Tibial artery (tissue), 4 donors: ENCODE measurements at places on chromosomes 11 and 22.

DNA sequence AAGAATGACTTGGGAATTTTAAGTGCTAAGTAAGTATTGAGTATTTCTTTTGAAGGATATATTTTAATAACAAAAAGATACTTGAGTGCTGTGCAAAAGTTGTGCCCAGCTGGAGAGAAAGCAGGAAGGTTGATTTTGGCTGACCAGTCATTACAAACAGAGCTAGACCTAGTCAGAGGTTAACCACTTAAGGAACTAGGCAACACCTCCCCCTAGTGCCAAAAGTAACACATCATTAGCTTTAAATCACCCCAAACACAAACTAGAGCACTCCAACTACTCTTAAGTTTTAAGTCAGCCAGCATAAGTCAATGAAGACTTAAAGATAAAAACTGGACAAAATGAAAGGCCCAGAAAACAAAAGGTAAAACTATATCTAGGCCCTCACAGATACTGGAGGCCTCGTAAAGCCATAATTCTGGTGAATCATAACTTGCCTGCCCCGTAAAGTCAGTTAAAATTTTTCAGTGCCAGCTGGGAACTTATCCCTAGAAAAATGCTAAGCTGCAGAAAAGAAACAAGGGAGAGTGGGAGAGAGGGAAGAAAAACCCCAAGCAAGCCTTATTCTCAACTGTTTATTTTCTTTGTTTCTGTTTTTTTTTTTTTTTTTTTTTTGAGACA is 4.6 kb downstream of the TMEM9B start:
- DNase-seq, result no peak

DNA sequence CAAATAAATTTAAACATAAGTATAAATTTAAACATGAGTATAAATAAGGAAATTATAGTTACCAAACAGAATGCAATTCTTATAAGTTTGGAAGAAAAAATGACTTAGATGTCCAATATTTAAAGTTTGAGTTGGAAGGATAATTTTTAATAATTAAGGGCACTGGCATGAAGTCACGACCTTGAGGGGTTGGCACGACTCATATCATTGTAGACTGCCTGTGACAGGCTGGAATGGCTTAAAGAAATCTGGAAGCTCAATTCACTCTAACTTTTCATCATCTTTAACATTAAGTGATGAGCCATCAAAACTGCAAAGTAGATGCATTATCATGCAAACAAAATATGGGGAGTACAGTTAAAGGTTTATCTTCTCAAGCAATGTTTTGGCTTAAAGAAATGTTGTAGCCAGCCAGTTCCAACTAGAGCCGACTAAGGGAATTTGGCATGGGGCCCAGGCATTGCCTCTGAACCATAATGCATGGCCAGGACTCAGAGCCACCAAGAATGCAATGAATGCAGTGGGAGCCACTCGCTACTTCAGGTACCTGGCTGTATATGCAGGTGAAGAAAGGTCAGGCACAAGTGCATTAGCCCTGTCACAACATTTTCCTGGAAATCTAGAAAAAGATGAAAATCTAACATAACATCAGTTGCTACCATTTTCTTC is 33.4 kb downstream of the PGR start:
- no peak for DNase-seq

- no peak for DNase-seq
These were observed 24.2 kb downstream of the MRTFA start for GRCh38 chr22:40612291-40612751.

- no peak for DNase-seq
These were observed 61.1 kb downstream of the ARHGAP42 start for GRCh38 chr11:100748153-100748552.

DNA sequence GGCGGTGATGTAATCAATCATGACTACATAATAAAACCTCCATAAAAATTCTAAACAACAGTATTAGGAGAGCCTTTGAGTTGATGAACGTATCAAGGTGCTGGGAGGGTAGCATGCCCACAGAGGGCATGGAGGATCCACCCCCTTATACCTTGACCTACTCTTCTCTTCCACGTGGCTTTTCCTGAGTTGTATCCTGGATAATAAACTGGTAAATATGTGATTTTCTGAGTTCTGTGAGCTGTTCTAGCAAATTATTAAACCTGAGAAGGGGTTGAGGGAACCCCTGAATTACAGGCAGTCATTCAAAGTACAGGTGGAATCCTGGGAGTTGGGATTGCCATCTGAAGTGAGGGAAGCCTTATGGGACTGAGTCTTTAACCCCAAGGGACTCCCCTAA is 446.9 kb downstream of the DYNC2H1 start:
- DNase-seq, result no peak

- no peak for DNase-seq
These were observed 380 bp downstream of the C11orf96 start for GRCh38 chr11:43942662-43943371.

- DNase-seq, result no peak
These were observed 199.9 kb downstream of the FAM181B start for GRCh38 chr11:82533628-82534327.
